ENCODE measurements at places on chromosomes 13 and 19. TPM values are rescaled to one million over a fixed set of nuclear protein-coding genes. Genes with fewer than 3 reads are reported as not detected.

DNA sequence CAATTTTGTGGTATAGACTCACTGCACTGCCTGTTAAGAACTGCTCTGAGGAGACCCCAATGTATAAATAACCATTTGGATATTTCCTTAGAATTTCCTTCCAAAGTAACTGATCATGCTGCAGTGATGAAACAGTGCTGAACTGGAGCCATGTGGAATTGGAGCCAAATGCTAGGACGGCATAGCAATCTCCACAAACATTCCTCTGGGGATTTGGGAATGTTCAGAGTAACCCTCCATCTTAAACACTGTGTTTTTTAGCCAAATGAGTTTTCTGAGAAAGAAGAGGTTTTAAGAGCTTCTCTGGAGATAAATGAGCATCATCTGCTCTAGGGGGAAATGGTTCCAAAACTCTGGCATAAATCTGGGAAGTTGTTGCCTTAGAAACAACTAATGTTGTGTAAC lies 98.2 kb downstream of the OLFM4 start:
- H3K4me1 ChIP-seq = no peaks in the 10 kb centered on the region
- H3K27me3 ChIP-seq = no peaks in the 10 kb centered on the region
- DNase-seq = no peak
- no peak overlapping the region for H3K27ac ChIP-seq
- H3K36me3 ChIP-seq = no peaks in the 10 kb centered on the region

GRCh38 chr13:35992964-35993363 lies 138.2 kb downstream of the DCLK1 start:
- DNase-seq = no peak
- H3K27ac ChIP-seq = no peak overlapping the region
- H3K27me3 ChIP-seq = no peaks in the 10 kb centered on the region
- no peaks in the 10 kb centered on the region for H3K36me3 ChIP-seq

DNA sequence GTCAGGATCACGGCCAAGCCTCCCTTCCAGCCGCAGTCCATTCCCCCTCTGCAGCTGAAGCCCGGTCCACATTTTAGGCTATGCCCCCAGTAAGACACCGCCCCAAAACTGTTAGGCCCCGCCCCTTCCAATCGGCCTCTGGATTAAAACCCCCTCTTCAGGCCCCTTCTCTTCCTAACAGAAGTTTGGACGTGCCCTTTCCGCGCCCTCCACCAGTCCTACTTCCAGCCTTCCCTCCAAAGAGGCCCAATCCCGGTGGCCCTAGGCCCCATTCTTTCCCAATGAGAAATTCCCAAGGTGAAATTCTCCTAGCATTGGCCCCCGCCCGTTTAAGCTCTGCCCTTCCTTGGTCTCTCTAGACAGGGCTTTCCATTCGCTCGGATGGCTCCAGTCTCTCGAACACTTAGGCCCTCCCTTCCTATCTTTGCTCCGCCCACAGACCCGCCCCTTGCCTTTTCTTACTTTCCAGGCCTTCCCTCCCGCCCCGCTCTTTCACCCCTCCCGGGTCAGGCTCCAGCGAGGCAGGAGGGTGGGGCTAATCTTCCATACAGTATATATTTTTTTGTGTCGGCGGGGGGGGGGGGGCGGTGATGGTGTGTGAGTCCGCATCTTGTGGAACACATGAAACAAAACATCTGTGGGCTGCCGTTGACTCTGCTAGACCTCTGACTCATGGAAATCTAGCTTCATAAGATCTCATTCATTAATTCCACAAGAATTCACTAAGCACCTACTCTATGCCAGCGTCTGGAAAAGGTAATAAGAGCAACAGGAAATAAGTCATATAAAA lies 13.6 kb downstream of the LTBP4 start:
- H3K4me3 ChIP-seq = peak overlapping the region; percentile 39
- DNase-seq = peak; percentile 91
- H3K27ac ChIP-seq = peak overlapping the region; percentile 75
- H3K27me3 ChIP-seq = no peaks in the 10 kb centered on the region

- no peaks in the 10 kb centered on the region for H3K4me1 ChIP-seq
- no peaks in the 10 kb centered on the region for H3K36me3 ChIP-seq
These were observed 69.1 kb upstream of the GPR12 start for GRCh38 chr13:26829716-26830115.

DNA sequence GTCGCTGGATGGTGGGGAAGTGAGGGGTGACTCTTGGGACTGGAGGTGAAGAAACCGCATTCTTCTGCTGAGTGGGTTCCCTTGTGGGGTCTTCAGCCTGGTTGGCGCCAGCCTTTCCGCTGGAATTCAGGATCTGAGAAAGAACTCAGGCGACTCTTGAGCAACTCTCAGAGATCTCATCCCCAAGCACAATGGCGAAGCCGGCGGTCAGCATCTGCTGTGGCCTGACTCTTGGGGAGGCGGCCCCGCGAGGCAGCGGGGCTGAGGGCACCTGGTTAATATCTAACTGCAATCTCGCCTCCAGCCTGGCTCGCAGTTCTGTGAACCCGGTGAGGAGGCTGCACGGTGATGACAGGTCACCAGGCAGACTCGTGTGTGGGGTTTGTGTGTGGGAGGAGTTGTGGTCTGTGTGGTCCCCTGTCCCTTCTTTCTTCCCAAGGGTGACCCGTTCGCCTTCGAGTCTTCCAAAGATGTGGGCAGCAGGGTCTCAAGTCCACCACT lies 883 bp downstream of the ZNF441 start:
- peak; percentile 35 for DNase-seq
- H3K36me3 ChIP-seq = no peaks in the 10 kb centered on the region
- H3K27ac ChIP-seq = peak overlapping the region; percentile 71
- H3K4me1 ChIP-seq = peaks cover 14% of the 10 kb centered on the region
- no peaks in the 10 kb centered on the region for H3K27me3 ChIP-seq
- H3K4me3 ChIP-seq = peak overlapping the region; percentile 22

DNA sequence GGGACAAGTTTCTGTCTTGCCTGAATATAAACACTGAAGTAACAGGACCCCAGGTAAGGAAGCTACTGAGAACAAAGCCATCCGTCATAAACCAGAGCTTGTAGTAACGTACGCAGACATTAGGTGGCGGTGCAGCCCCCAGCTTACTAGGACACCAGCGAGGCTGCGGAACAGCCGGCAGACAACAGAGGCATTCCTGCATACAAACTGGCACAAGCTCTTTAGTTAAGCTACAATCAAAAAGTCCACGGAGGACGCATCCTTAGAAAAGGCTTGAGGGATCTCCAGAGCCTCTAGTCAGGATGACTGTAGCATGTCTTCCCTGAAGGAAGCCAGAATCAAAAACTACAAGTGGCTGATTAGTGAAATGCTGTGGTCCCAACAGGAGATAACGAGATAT lies 26.2 kb downstream of the ZNF160 start:
- no peak overlapping the region for H3K27ac ChIP-seq
- H3K36me3 ChIP-seq = peaks cover 4% of the 10 kb centered on the region
- H3K27me3 ChIP-seq = no peaks in the 10 kb centered on the region

DNA sequence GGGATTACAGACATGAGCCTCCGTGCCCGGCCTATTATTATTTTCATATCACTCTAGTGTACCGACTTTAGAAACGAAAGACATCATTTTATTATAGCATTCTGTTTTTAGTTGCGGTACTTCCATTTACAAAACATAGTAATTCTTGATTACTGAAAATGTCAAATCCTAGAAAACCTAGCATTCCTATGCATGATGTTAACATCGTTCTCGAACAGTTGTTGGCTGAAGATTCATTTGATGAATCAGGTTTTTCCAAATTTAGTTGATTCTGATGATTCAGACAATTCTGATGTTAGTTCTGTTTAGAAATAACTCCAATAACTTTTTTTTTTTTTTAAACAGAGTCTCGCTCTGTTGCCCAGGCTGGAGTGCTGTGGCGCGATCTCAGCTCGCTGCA lies 11.5 kb upstream of the MTRF1 start:
- no peaks in the 10 kb centered on the region for H3K36me3 ChIP-seq
- H3K4me3 ChIP-seq = no peak overlapping the region
- no peak overlapping the region for H3K27ac ChIP-seq

GRCh38 chr19:50843701-50844221 lies 10.4 kb upstream of the KLK15 start:
- no peak overlapping the region for H3K27ac ChIP-seq
- no peak overlapping the region for H3K4me3 ChIP-seq
- no peaks in the 10 kb centered on the region for H3K36me3 ChIP-seq

DNA sequence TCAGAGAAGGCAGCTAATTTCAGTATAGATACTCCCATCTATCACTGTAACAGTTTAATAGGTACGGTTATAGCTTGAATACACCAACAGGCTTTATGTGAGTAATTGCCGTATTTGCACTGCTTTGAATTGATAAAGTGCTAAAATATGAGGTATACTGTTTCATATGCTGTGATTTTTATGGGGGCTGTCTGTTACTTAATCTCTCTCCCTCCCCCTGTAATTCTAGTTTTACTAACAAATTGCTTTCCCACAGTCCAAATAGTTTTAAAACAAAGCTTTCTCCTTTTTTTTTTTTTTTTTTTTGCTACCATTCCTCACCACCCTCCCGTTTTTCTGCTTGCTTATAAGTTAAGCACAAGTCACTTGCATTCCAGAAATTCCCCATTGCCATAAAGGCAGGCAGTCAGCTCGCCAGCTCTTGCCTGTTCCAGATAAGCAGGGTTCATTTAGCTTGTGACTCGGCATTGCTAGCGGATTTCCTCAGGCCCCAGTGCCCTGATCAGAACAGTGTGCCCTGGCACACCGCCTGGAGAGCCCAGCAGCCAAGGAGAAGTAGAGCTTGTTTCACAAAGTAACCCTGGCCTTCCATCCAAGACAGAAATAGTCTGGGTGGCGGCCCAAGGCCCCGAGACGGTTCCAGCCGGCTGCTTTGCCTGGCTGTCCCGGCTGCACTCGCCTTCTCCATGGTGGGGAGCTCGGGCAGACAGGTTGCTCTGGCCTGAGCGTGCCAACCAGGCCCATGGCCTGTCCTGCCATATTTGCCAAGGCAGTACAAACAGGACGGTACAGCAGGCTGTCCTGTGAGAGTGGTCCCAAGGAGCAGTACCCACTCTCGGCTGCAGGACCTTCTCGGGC lies 43.5 kb upstream of the NPAS1 start:
- peak overlapping the region; percentile 83 for H3K27ac ChIP-seq
- H3K4me1 ChIP-seq = peaks cover 35% of the 10 kb centered on the region
- H3K27me3 ChIP-seq = no peaks in the 10 kb centered on the region
- H3K4me3 ChIP-seq = no peak overlapping the region
- peak; percentile 98 for DNase-seq
- no peaks in the 10 kb centered on the region for H3K36me3 ChIP-seq

Gene PLK5
- 0.15 TPM for total RNA-seq

Gene AMER2
- not detected for total RNA-seq

Data from adrenal gland (tissue), 19 donors.